A549 (cell line): ENCODE measurements at places on chromosomes 12 and 14.

GRCh38 chr12:77120156-77121085 is 55.1 kb upstream of the E2F7 start:
- DNase-seq: no peak

DNA sequence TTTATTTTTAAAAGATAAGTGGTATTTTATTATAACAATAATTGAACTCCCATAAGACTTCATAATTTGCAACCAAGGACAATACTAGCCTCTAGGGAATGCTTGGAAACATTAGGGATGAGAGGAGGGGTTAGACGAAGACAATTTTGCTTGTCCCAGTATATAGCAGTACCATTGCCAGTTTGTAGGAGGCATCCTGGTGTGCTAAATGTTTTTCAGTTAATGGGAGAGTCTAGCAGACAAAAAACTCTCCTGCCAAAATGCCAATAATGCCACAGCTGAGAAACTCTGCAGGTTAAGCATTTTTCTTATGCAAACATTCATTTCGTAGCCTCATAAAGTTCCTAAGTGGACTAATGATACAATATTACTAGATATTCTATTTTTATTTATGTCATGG is 38.1 kb downstream of the RASSF9 start:
- DNase-seq: no peak

DNA sequence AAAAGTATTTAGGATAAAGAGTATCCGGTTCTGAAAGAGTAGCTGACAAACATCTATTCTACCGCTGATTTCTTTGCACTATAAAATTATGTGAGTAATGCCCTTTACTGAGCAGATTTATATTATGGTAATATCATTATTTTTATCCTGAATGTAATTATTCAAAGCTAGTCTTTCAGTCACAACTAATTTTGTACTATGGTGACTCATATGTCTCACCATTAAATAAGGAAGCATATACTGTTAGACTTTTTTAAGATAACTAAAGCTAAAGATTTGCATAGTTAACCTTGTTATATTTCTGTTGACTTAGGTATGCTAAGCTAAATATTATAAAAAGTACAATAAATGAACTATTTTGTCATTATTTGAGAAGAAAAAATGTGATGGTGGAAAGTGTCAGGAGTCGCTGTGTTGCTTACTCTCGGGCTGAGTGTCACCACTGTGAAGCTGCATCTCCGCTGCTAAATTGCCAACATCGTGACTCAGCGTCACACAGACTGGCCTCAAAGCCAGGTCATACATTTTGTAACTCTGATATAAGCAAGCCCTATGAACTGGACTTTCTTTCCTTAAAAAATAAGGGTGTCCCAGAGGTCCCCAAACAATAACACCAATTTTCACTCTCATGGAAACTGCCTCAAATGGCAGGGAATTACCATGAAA is 69.1 kb upstream of the SSTR1 start:
- DNase-seq: peak; percentile 2

GRCh38 chr12:120725659-120726509 is at the start of gene ACADS:
Gene ACADS, plus strand, starts transcription at chr12:120725826. Its CDS starts 60 bp downstream, at chr12:120725886.
- DNase-seq: peak; percentile 84

- DNase-seq: no peak
Measured at GRCh38 chr12:15919418-15919817, 8.3 kb downstream of the DERA start.

DNA sequence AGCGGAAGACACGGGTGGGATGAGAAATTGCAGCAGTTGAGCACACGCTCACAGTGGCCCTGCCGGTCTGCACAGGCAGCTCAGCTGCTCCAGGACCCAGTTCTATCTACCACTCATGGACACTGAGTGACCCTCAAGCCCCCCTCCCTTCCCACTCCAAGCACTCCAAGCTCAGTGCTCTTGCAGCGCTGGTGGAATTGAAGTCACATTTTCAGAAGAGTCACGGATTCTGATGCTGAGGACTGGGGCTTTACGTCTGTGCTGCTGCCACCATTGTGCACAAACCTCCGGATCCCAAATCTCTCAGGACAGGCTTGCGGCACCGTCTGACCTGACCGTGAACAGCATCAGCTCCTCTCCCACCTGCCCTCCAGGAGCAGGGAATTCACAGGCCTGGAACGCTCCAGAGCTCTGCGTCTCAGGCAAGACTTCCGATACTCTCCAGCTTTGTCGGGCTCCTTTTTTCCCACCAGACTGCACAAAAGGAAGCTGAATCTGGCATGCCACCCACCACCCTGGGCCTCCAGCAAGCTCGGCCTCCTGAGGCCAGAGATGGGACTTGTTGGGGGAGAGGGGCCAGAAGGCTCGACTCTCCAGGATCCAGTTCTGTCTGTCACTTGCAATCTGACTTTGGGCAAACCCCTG is 213.1 kb upstream of the RTL1 start:
- no peak for DNase-seq

GRCh38 chr14:83614956-83615355 is 1915.0 kb upstream of the FLRT2 start:
- no peak for DNase-seq

- no peak for DNase-seq
Measured at GRCh38 chr14:68680541-68681051, 112.3 kb downstream of the ZFP36L1 start.

GRCh38 chr14:68924186-68925158 is 54.6 kb downstream of the ACTN1 start:
- DNase-seq: no peak

DNA sequence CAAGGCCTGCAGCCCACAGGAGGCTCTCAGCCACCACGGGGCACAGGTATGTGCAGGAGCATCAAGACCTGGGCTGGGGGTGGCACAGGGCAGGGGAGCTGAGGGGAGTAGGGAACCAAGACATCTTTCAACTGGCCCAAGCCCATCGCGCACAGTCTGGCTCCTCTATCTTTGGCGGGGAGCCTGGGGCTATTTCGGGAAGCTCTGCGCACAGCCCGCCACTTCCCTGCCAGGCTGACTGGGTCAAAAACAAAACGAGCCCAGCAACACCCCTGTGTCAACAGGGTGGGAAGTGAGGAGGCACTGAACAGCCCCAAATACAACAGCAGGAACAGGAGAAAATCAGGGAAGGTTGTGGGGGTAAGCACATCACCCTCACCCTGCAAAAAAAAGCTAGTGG is 83.9 kb downstream of the ARL6IP4 start:
- no peak for DNase-seq

- peak; percentile 44 for DNase-seq
Measured at GRCh38 chr12:52907092-52907810, 2.4 kb upstream of the KRT8 start.

- DNase-seq: no peak
Measured at GRCh38 chr14:67815573-67816225, 691 bp downstream of the ZFYVE26 start.

DNA sequence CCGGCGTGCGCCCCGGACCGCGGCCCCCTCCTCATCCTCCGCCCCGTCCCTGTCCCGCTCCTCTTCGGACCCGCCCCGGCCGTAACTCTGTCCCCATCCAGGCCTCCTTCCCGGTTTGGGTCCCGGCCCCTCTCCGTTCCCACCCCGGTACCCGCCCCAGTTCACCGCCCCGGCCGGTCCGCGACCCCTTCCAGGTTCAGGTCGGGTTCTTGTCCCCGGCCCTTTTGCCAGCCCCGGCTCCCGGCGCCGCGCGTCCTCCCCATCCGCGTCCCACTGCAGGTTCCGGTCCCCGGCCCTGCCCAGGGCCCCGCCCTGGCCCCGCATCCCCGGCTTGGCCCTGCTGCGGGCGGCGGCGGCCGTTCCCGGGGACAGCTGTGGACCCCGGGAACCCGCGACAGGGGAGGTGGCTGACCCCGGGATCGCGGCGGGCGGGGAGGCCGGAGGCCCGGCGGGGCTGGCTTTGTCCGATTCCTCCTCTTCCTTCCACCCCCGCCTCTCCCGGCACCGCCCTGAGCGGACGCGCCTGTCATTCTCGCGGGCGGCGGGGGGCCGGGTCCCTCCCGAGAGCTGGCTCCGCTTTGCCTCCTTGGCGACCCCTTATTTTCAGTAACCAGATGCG is 601 bp downstream of the KLC1 start:
- peak; percentile 43 for DNase-seq

DNA sequence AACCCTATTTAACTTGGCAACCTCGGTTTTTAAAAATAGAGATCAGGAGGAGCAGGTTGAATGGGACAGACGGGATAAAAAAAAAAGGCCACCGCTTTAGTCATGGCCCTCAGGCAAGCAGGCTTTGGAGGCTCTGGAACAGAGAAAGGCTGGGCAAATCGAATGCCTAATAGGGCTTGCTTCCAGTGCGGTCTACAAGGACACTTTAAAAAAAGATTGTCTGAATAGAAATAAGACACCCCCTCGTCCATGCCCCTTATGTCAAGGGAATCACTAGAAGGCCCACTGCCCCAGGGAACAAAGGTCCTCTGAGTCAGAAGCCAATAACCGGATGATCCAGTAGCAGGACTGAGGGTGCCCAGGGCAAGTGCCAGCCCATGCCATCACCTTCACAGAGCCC is 265.8 kb downstream of the CPNE8 start:
- DNase-seq: no peak

- DNase-seq: no peak
Measured at GRCh38 chr14:83908419-83908818, 1621.5 kb upstream of the FLRT2 start.
